ENCODE measurements at places on chromosomes 4 and X.
A peak's percentile ranks its signal among the peaks of the same experiment; 100 is the strongest.

GRCh38 chrX:108464604-108465003 lies 25.0 kb downstream of the COL4A5 start:
- DNase-seq, result no peak

DNA sequence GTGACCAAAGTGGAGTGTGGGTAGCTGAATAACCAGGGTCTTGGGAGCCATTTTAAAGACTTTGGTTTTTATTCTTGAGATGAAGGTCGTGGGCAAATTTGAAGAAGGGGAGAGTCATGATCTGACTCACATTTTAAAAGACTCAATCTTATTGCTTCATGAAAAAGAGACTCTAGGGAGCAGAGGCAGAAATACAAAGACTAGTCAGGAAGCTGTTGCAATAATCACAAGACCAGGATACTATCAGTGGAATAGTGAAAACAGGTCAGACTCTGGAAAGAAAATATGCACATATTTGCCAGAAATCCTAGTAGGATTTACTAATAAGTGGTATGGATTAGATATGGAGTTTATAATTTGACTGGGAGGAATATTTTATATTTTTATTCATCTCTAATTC lies 448.4 kb downstream of the RAPGEF2 start:
- no peak for DNase-seq

DNA sequence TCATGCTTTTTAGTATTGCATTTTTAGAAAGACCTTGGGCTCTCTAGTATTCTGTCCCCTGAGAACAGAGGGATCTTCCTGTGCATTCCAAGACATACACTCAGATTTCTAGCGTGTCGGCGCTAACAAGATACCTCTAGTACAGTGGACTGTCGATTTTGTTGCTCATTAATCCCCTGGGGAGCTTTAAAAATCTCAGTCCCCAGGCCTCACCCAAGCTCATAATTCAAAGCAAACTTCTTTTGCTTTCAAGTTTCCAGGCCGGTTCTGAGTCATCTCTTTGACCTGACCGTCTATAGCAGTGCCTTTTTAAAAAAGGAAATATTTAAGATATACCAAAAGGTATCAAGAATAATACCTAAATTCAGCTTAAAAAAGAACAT lies 137.0 kb downstream of the AMMECR1 start:
- DNase-seq, result no peak

DNA sequence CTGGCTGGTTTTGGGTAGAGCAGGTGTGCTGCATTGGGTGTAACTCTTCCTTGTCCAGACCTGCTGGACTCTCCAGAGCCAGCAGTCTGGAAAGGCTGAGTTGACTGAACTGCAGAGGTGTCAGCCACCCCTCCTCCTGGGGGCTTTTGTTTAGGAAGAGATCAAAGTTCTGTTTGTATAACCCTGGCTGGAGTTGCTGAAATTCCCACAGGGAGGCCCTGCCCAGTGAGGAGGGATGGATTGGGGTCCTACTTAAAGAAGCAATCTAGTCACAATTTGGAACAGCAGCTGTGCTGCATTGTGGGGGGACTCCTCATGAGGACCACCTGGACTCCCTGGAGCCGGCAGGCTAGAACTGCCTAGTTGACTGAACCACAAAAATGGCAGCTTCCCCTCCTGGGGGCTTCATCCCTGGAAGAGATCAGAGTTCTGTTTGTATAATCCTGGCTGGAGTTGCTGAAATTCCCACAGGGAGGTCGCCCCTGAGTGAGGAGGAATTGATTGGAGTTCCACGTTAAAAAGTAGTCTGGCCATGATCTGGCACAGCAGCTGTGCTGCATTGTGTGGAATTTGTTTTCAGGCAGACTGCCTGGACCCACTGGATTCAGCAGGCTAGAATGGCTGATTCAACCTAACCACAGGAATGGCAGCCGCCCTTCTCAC lies 264.9 kb upstream of the ZC4H2 start:
- DNase-seq, result no peak

- DNase-seq, result no peak
These were observed 14.4 kb downstream of the ADRA2C start for GRCh38 chr4:3780347-3781171.

DNA sequence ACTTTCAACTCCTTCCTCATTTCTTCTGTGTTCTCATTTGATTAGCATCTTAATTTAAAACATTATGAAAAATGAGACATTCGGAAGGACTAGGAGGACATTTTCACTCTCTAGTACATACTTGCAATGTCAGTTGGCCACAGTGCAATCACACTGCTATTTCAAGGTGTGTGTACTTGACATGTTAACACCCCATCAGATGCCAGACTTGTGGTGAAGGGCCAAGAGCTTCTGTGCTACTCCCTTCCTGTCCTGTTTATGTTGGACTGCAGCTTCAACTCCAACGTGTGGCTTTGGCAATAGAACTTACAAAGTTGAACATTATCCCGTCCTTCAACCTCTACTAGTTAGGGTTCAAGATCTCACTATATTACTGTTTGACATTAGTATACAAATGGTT lies 221.0 kb downstream of the PALLD start:
- DNase-seq, result no peak

GRCh38 chr4:147755561-147756295 lies 23.8 kb downstream of the ARHGAP10 start:
- DNase-seq, result no peak

DNA sequence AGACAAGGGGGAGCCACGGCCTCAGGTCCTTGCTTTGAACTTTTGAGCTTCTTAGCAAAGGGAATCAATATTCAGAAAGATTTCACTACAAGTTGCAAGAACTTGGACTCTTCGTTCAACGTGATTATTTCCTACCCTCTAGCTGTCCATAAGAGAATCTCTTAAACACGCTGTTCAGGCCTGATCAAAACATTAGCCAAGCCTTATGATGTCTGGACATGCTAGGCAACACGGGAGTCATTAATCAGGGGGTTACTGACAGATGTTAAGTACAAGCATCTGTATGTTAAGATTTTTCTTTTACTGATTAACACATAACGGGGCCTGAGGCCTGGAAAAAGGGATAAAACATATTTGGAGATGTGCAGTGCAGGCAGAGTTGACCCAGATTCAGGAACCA lies 138.9 kb upstream of the IL1RAPL2 start:
- DNase-seq, result no peak

DNA sequence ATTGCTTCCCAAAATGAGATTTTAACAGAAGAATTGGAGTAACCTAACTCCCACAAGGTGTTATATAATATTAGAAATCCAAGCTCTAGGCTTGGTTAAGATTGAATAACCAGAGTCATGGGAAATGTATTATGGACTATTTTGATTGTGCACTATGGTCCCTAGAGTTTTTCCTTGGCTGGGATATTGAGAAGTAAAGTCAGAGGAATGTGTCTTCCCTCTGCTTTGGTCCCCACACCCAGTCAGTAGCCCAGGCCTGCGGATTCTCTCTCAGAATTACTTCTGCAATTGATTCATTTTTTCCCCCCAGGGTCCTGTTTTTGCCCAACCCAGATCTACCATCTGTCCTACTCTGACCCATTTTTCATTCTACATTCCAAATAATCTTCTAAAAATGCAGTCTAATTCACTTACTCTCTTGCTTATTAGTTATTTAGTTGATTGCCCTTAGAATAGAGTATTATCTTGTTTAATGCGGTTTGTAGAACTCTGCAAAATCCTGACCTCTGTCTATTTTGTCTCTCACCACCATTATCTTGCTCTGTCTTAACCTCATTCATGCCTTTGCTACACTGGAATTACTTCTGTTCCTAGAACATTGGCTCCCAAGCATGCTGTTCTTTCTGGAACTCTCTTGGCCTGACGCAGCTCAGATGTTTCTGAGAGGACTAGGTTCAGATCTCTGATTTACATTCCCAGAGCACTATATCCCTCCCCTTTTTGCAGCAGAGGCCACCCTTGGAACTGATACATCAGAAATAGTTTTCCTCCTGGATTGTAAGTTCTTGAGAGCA lies 23.6 kb downstream of the GUCY1A1 start:
- no peak for DNase-seq

DNA sequence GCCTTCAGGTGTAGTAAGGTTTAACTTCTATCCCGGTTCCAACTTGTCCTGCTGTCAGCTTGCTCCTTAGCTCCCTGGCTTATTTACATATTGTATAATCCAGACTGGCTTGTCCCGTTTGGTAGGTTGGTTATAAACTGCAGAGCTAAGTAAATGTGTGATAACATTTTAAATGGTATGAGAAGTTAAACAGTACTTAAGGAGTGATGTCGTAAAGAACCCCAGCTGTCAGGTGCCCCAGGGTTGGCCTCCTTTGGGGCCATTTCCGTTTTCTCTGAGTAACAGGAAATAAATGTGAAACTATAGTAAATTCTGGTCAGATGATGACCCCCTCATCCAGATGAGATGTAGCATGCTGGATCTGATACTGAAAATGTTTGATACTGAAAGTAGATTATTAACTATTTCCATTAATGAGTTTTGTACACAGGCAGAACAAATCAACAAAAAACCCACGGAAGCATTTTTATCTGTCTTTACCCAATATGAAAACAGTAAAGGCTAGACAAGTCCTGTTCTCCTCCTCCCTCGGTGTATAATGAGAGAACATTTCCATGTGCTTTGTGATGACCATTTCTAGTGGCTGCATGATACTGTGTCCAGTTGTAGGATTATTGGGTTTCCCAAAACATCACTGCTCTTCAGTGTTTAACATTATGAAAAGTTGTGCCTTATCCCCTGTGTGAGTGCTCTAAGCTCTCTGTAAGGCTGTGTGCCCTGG lies 22.4 kb downstream of the GAB1 start:
- peak; percentile 15 for DNase-seq

DNA sequence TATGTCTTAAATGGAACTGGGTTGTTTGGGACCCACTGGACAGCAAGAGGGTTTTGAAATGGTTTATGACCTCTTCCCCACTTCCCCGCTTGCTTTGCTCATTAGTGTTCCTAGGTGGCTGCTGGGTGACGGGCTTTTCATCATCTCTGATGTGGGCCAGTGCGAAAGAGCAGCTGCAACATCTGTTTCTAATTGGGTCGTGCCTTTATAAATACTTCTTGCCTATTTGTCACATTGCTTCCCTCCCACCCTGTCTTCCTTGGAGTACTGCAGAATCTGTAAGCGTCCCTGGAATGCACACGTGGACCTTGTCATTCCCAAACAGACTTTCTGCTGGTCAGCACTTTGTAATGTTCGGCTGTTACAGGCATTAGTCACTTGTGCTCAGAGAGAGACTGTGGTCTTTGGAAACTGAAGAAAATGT lies 35.2 kb downstream of the SEPTIN11 start:
- DNase-seq, result no peak

- no peak for DNase-seq
These were observed 62.5 kb upstream of the RHOH start for GRCh38 chr4:40134206-40134917.

- no peak for DNase-seq
These were observed 25.9 kb downstream of the CC2D2A start for GRCh38 chr4:15495621-15496020.

DNA sequence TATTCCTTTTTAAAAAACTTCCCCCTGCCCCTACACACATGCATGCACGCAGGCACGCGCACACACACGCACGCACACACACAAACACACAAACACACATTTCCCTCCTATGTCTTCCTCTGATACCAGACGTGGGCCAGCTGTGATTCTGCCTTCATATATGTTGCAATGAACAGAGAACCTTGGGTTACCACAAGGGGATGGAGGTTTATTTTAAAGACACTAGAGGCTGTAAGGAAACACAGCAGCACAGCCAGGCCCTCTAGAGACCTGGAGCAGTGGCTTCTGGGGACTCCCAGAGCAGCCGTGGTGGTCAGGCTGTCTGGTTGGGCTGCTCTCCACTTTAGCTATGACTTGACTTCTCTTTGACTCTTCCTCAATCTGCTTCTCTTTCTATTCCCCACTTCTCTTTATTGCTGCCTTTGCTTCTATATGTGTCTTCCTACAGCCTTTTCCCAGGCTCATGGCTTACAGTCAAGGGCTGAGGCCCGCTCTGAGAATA lies 3.2 kb upstream of the TLR10 start:
- peak; percentile 15 for DNase-seq
